ENCODE measurements at places on chromosomes 4 and X. TPM values are rescaled to one million over a fixed set of nuclear protein-coding genes. Genes with fewer than 3 reads are reported as not detected.

GRCh38 chr4:42216664-42217063 lies 64.2 kb upstream of the BEND4 start:
- no peak for DNase-seq

DNA sequence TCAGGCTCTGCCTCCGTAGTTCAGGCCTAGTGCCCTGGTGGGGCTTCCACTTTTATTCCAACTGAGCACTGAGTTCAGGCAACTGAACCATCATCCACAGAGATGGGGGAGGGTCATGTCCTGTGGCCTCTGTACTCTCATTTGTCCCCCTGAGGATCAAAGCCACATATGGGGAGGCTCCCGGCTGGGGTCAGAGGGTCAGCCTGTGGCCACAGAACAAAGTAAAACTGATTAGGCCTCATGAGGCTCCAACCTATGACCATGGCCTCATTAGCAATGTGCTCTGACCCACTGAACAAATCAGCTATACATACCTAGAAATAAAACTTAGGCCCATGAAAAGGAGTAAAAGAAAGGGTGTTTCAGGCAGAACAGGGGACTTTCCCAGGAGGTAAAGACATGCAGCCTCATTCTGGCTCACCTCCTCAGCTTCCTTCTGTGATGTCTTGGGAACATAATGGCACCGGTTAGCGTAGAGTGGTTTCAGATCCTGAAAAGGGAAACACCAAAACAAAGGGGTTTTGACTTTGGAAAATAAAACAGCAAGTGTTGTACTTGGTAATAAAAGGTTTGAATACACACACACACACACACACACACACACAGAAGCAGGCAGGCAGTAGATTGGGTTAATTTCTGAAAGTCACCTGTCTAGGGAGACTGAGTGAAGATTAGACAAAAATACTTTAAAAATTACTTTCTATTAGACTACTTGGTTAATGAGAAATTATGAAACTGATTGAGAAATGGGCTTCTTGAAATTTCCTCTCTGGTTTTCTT lies 24.3 kb downstream of the TMEM255A start:
- no peak for DNase-seq

GRCh38 chr4:174828845-174829701 lies at the start of gene GLRA3:
Gene GLRA3, minus strand, starts transcription at chr4:174829247. Its CDS starts 436 bp downstream, at chr4:174828811.
- DNase-seq = peak; percentile 57

DNA sequence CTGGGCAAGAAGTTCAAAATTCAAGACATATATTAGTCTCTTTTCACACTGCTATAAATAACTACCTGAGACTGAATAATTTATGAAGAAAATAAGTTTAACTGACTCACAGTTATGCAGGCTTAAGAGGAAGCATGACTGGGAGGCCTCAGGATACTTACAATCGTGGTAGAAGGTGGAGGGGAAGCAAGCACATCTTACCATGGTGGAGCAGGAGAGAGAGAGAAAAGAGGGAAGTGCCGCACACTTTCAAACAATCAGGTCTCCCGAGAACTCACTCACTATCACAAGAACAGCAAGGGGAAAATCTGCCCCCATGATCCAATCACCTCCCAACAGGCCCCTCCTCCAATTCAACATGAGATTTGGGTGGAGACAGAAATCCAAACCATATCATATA lies 273.3 kb upstream of the RASGEF1B start:
- DNase-seq = no peak

DNA sequence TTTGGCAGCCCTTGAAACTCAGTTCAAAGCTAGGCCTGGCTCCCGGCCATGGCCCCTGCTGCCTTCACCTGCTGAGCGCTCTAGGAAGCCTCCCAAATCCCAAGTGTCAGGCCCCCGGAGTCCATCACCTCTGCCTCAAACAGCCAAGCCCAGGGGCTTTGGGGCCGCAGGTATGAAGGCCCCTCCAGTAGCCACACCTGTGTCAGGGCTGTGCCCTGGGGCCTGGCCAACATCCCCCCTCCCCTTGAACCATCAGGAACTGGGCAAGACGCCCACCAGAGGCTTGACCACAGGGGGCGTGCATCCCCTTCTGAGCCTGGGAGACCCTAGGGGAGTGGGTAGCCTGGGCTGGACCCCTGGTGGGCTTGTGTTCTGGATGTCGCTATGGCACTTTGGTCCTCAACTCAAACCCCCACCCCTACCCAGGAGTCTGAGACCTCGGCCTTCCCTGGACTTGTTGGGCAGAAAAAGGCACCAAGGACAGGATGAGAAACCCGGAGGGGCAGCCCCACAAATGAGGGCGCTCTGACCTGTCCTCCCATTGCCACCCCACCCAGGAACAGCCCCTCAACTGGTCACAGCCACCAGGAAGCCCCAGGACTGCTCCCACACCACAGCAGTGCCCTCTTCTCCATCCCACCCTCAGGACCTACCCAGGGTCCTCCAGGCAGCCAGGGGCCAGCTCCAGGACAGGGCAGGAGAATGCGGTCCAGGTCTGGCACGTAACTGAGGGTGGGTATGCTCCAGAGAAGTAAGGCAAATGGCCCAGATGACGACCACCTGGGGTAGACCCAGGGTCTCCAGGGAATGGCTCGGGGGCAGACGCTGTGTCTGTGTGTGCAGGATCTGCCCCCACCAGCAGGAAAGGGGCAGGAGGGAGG lies 4.2 kb upstream of the SLBP start:
- DNase-seq = no peak

DNA sequence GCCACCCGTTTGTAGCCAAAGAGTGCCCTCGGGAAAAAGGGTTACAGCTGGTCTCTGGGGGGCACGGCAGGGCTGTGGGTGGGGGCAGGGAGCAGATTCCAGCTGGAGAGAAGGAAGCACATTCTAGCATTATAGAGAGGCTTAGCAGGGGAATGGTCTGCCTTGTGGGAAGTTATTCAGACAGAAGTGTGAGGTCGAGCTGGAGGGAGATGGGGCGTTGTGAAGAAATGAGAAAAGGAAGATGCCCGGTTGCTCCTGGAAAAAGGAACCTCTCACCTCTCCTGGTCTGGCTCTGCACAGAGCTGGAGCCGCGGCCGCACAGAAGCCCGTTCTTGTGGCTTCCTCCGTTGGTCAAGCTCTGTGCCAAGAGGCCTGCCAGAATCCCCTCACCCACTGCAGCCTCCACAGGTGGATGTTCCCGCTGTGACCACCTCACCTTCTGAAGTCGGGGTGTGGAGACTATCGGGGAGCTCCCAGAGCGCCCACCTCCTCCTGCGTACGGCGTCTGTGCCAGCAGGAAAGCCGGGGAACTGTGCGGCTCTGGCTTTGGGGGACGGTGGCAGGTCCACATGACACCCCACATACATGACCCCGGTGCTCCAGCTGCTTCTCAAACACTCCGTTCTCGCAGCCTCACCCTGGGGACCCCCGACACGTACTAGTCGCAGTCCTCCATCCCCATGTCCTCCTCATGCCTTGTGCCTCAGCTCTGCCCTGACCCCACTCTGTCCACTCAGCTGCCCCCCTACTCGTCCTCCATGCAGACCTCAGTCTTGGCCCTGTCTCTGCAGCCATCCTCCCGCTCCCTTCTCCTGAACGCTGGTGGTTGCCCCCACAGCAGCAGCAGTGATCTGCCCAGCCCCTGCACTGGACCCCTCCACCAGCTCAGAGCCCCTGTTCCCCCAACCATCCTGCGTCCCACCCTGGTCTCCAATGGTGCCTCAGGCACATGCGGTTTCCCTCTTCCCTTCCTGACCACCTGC lies 52.2 kb upstream of the HGFAC start:
- DNase-seq = no peak

DNA sequence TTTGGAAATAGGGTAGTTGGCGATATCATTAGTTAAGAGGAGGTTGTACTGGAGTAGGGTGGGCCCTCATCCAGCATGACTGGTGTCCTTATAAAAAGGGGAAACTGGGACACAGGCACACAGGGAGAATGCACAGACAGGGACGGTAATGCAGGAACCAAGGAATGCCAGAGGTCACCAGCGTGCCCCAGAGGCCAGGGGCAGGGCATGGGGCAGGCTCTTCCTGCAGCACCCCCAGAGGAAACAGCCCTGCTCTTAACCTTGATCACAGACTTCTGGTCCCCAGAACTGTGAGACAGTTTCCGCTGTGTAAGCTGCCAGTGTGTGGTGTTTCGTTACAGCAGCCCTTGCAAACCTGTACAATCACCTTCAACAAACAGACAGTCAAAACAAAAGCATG lies 15.9 kb upstream of the STOX2 start:
- DNase-seq = no peak

GRCh38 chrX:147876849-147877646 lies 34.7 kb upstream of the FMR1 start:
- DNase-seq = no peak

- DNase-seq = no peak
Observed at GRCh38 chr4:139624441-139625092, 41.1 kb upstream of the MGST2 start.

DNA sequence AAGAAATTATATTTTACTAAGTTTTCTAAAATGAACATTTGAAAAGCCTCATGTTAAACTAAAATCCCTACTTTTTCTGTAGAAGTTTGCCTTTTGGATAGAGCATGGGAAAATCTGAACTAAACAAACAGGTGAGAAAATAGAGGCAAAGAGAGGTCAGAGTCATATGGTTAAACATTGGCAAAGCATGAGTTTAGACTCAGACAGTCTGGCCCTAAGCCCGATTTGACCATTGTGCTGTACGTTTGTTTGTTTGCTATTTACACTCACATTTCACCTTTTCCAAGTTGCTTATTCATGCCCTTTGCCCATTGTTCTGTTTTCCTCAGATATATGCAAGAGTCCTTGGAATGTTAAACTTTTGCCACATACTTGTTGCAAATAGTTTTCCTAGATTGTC lies 85.4 kb downstream of the TIGD2 start:
- no peak for DNase-seq

DNA sequence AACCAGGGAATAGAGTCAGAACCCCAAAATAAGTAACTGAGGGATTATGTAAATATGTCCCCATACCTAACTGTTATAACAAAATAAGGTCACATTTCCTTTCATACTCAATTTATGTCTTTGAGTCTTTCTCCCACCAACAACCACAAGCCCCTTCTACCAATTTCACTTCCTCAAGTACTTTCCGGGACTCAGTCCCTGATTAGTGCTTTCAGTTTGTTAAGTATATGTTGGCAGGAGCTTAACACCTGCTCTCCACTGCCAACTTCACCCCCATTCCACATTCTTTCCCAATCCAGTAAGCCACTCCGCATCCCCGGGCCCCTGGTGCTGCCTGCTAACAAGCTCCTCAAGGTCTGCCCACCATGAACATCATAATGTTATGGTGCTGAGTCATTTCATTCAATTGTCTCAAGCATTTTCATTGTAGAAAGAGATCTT lies 71.3 kb upstream of the SPRY1 start:
- no peak for DNase-seq

- no peak for DNase-seq
Observed at GRCh38 chrX:39764441-39764914, 333.3 kb downstream of the BCOR start.

DNA sequence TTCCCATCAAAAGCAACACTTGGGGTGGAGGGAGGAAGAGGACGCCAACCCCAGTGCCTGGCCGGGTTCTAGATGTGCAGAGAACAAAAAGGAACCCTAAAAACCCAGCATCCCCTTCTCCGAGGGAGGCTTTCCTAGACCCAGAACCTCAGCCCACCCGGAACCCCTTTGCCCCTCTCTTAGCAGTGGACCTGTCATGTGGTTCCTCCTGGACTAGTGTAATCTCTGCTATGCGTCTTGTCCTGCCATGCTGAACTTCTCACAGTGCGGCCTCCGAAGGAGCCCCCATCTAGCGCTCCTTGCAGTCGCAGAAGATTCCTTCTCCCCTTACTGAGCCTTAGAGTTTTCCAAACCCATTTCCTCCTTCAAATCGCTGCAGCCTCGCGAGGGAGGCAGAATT lies 1.1 kb upstream of the PRRG3 start:
- DNase-seq = no peak

DNA sequence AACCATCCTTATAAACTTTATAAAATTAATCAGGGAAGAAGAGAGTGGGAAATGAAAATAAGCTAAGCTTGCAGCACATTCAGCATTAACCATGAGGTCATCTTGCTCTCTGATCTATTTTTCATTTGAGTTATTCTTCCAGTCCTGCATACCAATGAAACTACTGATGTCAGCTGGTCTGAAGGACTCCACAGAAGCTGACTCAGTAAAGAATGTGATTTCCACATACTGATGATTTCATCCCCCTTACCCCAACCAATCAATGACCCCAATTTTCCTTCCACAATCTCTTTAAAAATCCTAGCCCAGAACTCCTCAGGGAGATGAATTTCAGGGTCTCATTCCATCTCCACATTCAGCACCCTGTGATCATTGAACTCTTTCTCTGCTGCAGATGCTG lies 18.8 kb upstream of the DSPP start:
- DNase-seq = no peak

- DNase-seq = no peak
Observed at GRCh38 chrX:30910124-30910860, 21.2 kb upstream of the TAB3 start.

- no peak for DNase-seq
Observed at GRCh38 chr4:158793021-158793420, 24.2 kb downstream of the FNIP2 start.

Gene UBE2K
- 12.2 TPM for total RNA-seq

Gene RPL34
- 1,203 TPM for total RNA-seq

Gene CCKAR
- not detected for total RNA-seq

Gene FAM241A
- total RNA-seq = 2.6 TPM

Gene PDGFC
- total RNA-seq = 19.1 TPM

Gene CLIC2
- 5.4 TPM for total RNA-seq

Gene EFNB1
- total RNA-seq = 10.9 TPM

Gene FRMD7
- total RNA-seq = not detected

Gene AMBN
- total RNA-seq = not detected

Data from body of pancreas (tissue), 4 donors.